Activated CD8-positive, alpha-beta memory T cell treated with anti-CD3 and anti-CD28 coated beads for 1 hour (primary cell): ENCODE measurements at places on chromosomes 2 and 18.

DNA sequence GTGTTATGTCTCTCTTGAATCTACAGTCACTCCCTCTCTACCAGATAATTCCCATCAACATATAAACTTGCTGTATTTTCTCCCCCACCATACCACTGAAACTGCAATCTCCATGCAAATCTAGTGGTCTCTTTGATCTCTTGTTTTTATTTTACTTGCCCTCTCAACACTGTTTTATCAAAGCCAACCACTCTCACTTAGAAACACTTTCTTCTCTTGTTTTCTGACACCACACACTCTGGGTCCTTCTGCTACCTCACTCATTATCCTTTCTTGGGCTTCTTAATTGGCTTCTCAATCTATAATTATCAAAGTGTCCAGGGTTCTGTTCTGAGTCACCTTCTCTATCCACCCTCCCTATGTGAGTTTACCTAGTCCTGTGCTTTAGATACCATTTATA, 2.0 kb upstream of the MCFD2 start:
- no peak for DNase-seq

- no peak for DNase-seq
Observed at GRCh38 chr18:48770243-48770642, 180.5 kb downstream of the SMAD7 start.

DNA sequence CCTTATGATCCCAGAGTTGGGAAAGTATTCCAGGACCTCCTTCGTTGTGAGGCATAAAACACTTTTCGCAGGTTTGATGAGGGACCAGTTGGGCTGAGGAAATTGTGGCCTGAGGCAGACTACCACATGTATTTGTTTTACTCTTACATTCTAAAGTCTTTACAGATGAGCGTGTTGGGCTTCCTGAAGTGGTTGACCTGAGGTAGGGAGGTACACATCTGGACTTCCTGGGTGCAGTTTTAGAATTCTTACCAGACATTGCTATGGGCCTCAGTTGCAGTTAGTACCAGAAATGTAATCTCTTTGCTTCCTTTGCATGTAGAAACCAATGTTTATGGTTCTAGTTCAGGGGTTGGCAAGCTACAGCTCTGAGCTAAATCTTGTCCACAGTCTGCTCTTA, 48.7 kb downstream of the COA5 start:
- DNase-seq, result no peak

DNA sequence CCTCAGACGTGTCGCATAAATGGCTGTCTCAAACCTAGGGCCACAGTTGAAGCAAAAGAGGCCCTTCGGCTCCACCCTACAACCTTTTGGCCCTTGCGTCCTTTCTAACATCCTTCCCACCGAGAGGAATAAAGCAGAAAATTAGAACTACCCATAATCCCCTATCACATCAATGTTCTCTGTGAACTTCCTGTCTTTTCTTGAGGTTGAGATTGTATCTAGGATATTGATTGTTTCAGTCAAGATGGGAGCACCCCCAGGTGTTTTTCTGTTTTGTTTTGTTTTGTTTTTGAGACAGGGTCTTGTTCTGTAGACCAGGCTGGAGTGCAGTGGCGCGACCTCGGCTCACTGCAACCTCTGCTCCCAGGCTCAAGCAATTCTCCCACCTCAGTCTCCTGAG, 23.6 kb downstream of the INPP5D start:
- no peak for DNase-seq

DNA sequence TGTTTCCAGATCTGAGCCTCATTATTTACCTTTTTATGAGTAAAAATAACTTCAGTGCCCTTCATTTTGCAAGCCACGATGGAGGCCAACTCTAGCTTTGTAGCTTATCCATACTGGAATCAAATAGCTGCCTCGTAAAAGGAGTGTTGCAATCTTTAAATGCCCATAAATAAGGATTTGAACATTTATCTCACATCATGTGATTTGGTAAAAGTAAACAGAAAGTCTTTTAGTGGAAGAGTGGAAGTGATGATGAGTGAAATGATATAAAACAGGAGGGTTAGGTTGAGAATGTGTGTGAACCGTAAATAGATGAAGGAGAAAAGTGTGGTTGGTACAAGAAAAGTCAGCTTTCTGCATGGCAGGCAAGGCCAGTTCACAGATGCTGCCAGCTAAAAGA, 348.9 kb downstream of the OSR1 start:
- DNase-seq, result no peak

- peak; percentile 56 for DNase-seq
Observed at GRCh38 chr18:77067291-77068061, 65.1 kb downstream of the MBP start.

DNA sequence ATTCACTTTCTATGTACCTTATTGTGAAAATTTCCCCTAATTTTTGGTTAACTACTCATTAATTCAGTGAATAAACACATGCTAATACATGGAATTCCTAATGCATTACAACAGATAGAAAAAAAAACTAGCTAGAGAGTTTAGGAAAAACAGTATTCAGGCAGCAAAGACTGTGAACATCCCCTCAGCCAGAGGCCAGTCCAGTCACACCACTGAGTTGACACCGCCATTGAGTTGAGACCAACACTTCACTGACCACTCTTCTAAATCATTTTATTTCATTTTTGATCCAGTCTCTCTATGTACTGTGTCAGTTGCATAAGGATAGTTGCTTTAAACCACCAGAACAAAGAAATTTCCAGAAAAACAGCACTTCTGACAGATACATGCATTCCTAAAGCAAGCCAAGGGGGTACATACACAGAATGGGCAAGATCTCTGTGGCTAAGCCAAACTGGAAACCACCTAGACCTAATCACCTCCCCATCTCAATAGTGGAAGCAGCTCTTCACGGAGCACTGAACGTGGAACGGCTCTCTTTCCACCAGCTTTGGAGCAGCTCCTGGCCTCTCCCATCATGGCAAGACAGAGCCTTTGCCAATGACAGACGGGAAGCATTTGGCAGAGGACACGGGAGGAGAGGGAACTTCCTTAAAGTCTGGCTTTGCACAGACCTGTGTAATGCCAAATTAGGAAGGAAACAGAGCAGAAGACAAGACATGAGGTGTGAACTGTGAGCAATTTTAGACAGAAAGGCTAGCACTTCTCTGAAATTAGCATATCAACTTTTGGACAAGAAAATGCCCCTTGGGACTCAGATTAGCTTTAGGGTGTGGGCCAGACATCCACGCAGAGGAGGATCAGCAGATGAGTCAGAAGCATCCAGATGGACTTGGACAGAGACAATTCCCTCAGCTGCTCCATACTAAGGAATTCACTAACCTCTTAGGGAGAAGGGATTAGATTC, 36.4 kb downstream of the CACNB4 start:
- no peak for DNase-seq
